Activated CD4-positive, alpha-beta T cell treated with anti-CD3 and anti-CD28 coated beads, Interleukin-2, amount 50 U/mL, for 24 hours (primary cell): ENCODE measurements at places on chromosomes 7 and 10.

DNA sequence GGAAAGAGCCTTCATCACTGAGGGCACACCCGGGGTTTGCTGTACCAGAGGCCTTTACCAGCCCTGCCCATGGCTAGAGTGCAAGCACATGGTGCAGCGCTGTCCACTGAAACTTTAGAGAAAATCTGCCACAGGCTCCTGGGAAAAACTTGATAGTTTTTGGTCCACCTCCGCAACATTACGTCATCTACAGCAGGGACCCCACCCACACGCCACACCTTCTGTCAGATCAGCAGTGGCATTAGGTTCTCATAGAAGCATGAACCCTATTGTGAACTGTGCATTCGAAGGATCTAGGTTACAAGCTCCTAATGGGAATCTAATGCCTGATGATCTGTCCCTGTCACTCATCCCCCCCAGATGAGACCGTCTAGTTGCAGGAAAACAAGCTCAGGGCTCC lies 2.5 kb upstream of the ODAD2 start:
- DNase-seq = no peak

GRCh38 chr7:517774-518629 lies 1.6 kb downstream of the PDGFA start:
- DNase-seq = no peak

DNA sequence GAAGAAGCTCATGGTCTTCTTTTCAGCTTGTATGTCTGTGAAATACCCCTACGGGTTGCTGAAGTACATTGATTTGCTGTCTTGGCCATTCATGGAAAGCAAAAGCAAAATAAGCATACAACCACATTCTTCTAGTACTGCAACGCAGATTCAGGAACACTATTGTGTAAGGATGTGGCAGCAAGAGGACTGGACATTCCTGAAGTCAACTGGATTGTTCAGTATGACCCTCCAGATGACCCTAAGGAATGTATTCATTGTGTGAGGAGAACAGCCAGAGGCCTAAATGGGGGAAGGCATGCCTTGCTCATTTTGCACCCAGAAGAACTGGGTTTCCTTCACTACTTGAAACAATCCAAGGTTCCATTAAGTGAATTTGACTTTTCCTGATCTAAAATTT lies 133.4 kb upstream of the ANKRD1 start:
- no peak for DNase-seq

DNA sequence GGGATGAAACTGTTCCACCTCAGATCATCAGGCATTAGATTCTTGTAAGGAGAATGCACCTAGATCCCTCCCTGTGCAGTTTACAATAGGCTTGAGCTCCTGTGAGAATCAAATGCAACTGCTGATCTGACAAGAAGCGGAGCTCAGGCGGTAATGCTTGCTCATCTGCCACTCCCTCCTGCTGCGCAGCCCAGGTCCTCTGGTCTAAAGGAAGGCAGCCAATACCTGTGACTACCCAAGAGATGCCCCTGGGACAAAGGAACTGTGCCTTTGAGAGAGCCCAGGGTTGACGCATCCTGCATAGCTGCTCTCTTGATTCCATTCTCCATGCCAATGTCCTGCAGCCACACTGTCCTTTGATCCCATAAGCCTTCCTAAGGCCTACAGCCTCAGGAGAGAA lies 73.1 kb downstream of the ADCYAP1R1 start:
- no peak for DNase-seq

DNA sequence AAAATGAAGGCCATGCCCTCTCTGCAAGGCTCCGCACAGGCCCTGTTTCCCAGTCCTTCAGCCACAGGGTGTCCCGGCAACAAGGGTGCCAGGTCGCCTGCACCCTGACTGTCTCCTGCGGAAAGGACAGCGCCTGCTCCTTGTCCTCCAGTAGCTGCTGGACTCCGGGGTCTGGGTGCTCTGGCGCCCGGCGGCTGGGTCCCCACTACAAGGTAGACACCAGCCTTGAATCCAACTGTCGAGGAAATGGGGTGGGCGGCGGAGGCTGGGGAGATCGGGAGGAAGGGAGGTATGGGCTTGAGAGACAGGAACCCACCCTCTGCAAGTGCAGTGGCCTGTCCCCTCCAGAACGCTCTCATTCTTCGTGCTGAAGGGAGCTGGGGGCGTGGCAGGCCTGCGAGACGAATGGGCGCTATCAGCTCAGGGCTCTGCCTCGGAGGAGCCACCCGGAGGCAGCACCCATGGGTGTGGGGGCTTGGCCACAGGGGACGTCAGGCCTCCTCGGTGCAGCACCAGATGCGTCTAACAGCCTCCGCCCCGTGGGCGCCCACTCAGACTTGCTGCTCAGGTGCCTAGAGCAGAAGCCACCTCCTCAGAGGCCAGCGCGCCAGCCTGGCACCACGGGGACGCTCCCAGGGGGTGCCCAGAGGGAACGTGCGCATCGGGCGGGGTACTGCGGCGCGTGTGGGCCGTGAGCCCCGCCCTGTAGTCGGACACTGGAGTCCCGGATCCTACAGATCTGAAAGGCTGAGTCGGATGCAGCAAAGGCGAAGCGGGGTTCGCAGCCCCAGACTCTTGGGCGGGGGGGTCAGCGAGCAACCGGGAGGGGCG lies 15.6 kb downstream of the ADAM8 start:
- peak; percentile 43 for DNase-seq

DNA sequence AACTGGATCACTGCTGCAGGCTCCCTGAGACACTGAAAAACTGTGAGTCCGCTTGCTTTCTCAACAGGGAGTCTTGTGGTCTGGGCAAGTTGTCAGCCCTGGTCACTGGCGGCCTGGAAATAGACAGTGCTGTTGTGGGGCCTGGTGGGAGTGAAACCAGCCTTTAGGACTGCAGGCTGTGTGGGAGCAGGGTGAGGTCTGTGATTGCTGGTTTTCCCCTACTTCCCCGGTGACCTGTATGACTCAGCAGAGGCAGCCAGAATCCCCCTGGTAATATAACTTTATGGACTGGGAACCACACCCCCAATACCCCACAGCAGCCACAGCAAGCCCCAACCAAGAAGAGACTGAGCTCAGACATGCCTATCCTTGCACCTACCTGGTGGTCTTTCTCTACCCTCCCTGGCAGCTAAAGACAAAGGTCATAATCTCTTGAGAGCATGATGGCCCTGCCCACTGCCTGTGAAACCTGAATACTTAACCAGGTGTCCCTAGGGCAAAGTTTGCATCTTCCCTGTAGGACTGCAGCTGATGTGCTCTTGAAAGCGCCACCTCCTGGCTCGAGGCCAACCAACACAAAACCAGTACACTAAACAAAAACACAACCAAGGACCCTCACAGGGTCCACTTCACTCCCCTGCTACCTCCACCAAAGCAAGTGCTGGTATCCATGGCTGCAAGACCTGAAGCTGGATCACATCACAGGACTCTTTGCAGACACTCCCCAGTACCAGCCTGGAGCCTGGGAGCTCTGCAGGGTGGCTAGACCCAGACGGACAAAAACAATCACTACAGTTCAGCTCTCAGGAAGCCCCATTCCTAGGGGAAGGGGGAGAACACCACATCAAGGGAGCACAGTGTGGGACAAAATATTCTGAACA lies 7.2 kb upstream of the ADAM22 start:
- no peak for DNase-seq

GRCh38 chr7:109020251-109020650 lies 450.6 kb downstream of the DNAJB9 start:
- no peak for DNase-seq

DNA sequence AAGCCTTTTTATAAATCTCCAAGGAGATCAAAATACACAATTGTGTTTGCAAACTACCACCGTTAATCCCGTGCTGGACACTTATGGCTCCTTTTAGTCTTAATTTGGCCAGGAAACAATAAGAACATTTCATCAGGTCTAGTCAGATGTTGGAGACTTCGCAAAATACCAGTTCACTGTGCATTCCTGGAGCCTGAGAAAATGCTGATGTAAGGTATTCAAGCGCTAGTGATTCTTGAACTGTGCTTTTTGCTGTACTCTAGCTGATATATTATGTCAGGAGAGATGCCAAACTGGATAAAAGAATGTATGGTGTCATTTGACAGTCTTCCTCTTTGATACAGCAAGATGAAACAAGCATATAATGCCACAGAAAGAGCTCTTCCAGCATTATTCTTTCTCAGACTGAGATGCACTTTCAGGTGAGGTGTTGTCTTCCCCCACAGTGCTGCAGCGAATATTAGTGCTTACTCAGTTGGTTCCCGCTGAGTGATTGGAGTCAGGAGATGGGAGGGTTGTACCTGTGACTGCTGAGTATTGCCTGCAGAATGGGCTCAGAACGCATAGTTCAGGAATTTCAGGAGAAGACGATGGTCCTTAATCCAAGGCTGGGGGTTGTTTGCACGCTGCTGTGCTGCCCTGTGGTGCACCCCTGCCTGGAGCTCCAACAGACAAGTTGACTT lies 59.2 kb downstream of the OGDH start:
- DNase-seq = no peak

GRCh38 chr7:39609935-39610263 lies 13.5 kb upstream of the RALA start:
- no peak for DNase-seq

DNA sequence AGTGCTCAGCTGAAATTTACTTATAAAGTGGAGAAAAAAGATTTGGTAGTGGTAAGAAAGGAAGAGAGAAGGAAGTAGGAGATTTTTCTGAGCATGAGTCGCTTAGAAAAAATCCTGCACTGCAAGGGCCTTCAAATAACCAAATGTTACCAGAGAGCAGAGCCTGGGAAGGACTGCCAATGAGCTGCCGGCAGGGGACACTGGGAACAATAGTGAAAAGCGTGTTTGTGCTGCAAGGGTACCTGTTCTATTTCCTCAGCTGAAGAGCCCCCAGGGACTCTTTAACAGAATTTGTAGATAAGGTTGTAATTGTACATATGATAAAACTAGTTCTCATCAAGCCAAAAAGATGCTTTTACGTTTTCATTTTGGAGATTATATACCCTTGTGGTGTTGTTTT lies 696.3 kb upstream of the C7orf33 start:
- DNase-seq = no peak

GRCh38 chr7:20514364-20514763 lies 101.1 kb upstream of the ABCB5 start:
- DNase-seq = no peak

GRCh38 chr7:135771961-135772638 lies 23.5 kb upstream of the FAM180A start:
- no peak for DNase-seq

- no peak for DNase-seq
Observed at GRCh38 chr10:132715776-132716680, 69.9 kb downstream of the NKX6-2 start.

DNA sequence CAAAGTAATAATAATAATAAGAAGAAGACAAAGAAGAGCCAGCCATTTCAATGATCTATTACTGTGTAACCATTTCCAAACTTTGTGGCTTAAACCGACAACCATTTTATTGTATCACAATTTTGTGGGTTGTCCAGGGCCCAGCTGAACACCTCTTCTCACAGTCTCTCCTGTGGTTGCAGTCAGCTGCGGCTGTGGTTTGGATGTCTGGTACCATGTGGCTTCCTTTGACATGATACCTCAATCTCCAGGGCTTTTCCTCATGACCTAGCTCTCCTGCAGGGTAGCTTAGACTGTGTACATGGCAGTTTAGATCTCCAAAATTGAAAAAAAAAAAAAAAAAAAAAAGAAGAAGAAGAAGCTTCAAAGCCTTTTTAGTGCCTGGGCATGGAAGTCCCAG lies 72.6 kb upstream of the NFKB2 start:
- no peak for DNase-seq

DNA sequence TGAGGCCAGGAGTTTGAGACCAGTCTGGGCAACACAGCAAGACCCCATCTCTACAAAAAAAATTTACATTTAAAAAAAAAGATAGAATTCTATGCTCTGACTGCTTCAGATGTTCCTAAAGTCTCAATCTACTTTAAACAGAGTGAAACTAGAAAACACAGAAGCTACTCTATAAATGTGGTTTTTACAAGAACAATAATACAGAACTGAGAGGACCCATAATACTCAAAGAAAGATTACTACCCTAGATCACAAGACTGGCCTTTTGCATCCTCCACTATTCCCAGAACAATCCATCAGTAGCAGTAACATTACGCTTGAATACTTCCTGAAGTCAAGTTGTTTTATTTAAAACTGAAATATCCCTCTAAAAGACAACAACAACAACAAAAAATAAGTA lies 119.4 kb downstream of the ZFAND4 start:
- no peak for DNase-seq

DNA sequence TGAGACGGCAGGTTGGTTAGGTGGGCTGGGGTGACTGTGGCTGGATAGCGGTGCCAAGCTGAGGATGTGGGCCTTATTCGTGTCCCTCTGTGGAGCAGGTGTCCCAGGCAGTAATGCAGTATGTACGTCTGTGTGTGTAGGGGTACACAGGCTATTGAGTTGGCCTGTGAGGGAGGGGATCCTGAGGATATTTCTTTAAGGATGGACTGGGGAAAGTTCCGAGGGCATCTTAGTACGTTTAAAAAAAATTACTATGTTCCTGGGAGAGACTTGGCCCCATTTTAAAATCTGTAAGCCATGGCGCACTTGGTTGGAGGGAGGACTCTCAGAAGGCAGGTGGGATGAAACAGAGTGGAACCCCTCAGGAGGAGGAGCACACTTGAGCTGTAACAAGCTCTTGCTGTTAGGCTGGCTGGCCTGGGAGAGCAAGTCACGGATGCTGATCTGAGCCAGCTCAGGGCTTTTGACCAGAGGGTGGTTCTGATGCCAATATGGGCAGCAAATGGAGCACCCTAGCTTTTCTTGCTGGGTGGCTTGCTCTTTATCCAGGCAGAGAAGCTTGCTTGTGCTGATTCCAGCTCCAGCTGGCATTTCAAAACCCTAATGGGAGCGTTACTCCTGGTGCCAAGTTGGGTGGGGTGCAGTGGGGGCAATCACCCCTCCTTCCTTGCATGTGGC lies 765 bp downstream of the WBP1L start:
- no peak for DNase-seq

- no peak for DNase-seq
Observed at GRCh38 chr7:30869794-30870611, 41.6 kb upstream of the AQP1 start.

GRCh38 chr7:43450894-43451293 lies 132.0 kb upstream of the STK17A start:
- DNase-seq = no peak

- DNase-seq = no peak
Observed at GRCh38 chr7:41029072-41029499, 673.8 kb downstream of the INHBA start.

GRCh38 chr10:11150879-11151415 lies 133.3 kb downstream of the CELF2 start:
- DNase-seq = no peak

DNA sequence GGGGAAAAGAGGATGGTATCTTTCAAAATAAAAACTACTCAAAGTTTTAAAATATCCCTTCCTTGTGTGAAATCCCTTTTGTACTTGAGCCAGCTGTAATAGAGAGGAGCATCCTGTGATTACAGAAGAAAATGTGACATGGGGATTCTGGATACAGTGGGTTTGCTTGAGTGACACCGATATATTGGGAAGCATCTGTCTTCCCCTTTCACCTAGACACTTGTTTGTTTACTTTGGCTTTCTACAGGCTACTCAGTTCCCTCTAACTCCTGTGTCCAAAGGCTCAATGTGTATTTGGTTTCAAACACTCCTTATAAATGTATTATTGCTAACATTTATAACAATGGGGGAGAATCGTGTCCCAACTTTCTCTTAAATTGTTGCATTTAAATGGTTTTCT lies 24.4 kb downstream of the CPED1 start:
- DNase-seq = no peak

GRCh38 chr7:154583454-154583853 lies 419.5 kb downstream of the PAXIP1 start:
- no peak for DNase-seq
